ENCODE measurements at places on chromosomes 12 and 14.

GRCh38 chr14:80933282-80933681 lies 8.3 kb downstream of the CEP128 start:
- H3K27ac ChIP-seq: no peak overlapping the region
- no peaks in the 10 kb centered on the region for H3K36me3 ChIP-seq
- H3K4me3 ChIP-seq: no peak overlapping the region
- no peak for DNase-seq
- no peaks in the 10 kb centered on the region for H3K27me3 ChIP-seq

DNA sequence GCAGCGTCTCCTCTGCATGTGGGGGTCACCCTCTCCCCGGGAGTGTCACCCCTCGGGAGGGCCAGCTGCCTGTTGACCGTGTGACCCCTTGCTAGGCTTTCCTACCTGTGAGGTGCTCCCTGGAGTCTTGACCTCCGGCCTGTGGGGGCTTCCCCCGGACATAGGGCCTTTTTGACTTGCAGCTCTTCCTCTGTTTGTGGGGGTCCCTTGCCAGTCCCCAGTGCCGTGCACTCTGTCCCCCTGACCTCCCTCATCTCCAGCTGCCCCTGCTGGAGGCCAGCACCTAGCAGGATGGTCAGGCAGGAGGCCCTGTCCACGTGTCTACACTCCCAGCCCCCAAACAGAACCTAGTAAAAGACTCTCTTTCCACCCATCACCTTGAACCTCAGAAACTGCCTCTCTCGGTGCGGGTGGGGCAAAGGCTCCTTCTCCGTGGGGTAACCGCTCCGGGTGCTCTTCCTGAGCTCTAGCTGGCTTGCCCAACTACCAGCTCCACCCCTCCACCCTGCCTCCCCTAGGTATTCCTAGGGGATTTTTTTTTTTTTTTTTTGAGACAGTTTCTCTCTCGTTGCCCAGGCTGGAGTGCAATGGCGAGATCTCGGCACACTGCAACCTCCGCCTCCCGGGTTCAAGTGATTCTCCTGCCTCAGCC lies 810 bp downstream of the AACS start:
- peak overlapping the region; percentile 84 for H3K4me3 ChIP-seq
- no peaks in the 10 kb centered on the region for H3K4me1 ChIP-seq
- no peak for DNase-seq
- no peaks in the 10 kb centered on the region for H3K36me3 ChIP-seq

DNA sequence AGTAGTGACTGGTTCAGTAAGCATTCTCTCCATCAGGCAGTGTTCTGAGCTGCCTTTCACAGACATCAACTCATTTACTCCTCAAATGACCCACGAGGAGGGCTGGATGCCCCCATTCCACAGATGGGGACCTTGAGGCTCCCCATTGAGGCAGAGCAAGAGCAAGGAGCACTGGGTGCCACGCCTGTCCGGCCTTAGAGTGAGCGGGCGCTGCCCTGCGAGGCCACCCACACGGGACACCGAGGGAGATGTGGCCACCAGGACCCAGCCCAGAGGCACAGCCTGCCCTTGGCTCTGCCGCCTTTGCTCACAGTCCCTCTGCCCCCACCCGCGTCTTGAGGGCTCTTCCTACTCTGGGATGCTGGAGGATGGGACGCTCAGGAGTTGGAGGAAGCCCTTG lies 3.0 kb downstream of the FBRSL1 start:
- H3K27me3 ChIP-seq: no peaks in the 10 kb centered on the region
- no peak overlapping the region for H3K4me3 ChIP-seq
- H3K4me1 ChIP-seq: no peaks in the 10 kb centered on the region
- DNase-seq: no peak
- H3K27ac ChIP-seq: no peak overlapping the region

GRCh38 chr14:70838076-70838475 lies 28.8 kb upstream of the MAP3K9 start:
- H3K27ac ChIP-seq: no peak overlapping the region
- DNase-seq: no peak
- no peak overlapping the region for H3K4me3 ChIP-seq
- H3K36me3 ChIP-seq: no peaks in the 10 kb centered on the region
- H3K4me1 ChIP-seq: no peaks in the 10 kb centered on the region

- DNase-seq: no peak
- H3K4me1 ChIP-seq: no peaks in the 10 kb centered on the region
- no peak within 1 kb of the TSS for H3K27ac ChIP-seq
- H3K27me3 ChIP-seq: no peaks in the 10 kb centered on the region
Observed at GRCh38 chr12:123761841-123762714, at the start of gene DNAH10. DNAH10 (plus strand) TSS chr12:123762301; CDS start chr12:123762337, 36 bp downstream.

- no peaks in the 10 kb centered on the region for H3K36me3 ChIP-seq
- no peak overlapping the region for H3K4me3 ChIP-seq
- no peak for DNase-seq
- no peaks in the 10 kb centered on the region for H3K27me3 ChIP-seq
- no peak overlapping the region for H3K27ac ChIP-seq
Observed at GRCh38 chr14:81855007-81855406, 321.4 kb upstream of the SEL1L start.

DNA sequence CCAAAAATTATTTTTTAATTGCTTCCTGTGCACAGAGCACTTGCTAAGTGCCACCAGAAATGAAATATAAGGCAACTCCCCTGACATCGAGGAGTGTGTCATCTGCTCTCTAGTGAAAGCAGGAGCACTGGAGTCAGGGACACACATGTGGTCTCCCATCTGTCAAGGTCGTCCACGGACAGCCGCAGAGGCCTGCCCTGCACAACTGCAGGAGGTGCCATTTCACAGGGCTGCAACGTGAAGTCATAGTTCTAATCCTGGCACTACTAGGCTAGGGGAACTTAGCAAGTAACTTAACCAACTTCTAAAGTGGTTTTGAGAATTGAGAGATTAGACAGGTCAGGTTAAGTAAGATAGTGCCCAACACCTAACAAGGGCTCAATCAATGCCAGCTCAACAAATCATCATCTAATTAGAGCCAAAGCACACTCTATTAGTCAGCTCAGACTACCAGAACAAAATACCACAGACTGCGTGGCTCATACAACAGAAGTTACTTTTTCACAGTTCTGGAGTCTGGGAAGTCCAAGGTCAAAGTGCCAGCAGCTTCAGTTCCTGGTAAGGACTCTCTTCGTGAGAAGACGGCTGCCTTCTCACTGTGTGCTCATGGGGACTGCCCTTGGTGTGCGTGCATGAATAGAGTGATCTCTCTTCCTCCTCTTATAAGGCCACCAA lies 30.7 kb downstream of the FOXN3 start:
- H3K27me3 ChIP-seq: no peaks in the 10 kb centered on the region
- no peak overlapping the region for H3K27ac ChIP-seq
- peaks cover 4% of the 10 kb centered on the region for H3K4me1 ChIP-seq
- no peak for DNase-seq
- no peak overlapping the region for H3K4me3 ChIP-seq

DNA sequence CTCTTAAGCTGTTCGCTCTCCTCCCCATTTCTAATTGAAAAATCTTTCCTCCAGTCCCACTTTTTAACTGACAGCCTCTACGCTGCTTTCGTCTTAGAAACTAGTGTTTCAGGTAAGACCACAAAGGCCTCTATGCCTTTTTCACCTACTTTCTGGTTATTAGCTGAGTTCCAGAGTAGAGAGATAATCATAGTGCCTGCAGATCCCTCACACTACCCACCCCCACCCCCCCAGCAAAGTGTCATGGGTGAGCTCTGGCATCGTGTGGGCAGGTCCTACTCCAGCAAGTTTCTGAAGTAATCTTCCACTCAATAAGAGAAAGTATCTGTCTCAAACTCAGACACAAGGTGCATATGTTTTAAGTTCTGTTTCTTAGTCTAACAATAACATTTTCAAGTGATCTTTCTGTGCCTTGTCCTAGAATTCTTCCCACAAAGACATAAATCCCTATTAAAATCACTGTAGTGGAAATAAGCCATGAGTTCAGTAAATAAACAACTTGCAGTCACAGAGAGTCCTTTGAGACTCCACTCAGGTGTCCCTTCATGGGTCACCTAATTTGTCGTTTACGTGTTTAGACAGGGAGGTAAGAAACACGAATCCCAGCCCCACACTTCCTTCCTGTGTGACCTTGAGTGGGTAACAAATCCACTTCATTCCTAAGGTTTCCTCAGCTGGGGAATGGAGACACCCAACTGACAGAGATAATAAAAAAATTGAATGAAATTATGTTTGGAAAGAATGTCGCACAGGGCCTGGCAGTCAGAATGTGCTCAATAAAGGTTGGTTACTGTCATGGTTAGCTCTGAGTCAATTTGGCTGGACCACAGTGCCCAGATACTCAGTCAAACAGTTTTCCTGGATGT lies 228.9 kb upstream of the CAND1 start:
- no peaks in the 10 kb centered on the region for H3K4me1 ChIP-seq
- no peak overlapping the region for H3K4me3 ChIP-seq
- no peaks in the 10 kb centered on the region for H3K27me3 ChIP-seq

- no peak overlapping the region for H3K4me3 ChIP-seq
- H3K4me1 ChIP-seq: no peaks in the 10 kb centered on the region
- no peaks in the 10 kb centered on the region for H3K27me3 ChIP-seq
- H3K36me3 ChIP-seq: no peaks in the 10 kb centered on the region
- no peak overlapping the region for H3K27ac ChIP-seq
Observed at GRCh38 chr14:94844593-94845152, 74.8 kb upstream of the GSC start.

DNA sequence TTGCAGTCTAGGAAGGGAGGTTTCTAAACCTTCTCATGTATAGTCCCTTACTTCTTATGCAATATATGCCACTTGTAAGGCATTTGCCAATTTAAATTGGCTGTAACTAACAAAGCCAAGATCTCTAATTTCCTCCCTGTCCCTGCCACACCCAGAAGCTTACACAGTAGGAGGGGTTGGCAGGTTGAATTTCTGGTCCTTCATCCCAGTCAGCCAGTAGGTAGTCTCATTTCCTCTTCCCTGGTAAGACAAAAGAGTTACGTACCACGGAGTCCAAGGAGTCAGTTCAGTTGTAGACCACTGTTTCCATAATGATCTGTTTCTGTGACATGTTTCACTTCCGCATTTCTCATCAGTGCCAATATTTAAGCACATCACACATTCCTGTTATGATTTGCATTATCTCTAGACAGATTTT lies 47.0 kb upstream of the PLBD1 start:
- DNase-seq: no peak
- H3K27ac ChIP-seq: no peak overlapping the region
- H3K36me3 ChIP-seq: no peaks in the 10 kb centered on the region
- no peaks in the 10 kb centered on the region for H3K4me1 ChIP-seq
- H3K27me3 ChIP-seq: no peaks in the 10 kb centered on the region
- H3K4me3 ChIP-seq: no peak overlapping the region

DNA sequence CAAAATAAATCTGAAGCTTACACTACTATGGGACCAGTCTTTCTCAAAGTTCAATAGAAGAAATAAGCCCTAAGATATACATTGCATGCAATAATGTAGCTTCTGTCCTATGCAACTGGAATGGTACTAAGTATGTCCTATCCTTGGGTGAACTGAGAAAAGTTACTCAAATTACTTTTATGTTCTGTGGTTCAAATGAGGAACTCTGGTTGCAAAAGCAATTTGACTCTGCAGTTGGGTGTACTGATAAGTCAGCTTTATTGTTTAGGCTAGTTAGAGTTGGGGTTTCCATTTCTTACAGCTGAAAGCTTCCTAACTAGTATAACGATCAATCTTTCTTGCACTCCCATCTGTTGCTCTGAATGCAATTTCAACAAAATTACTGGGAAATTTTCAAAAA lies 29.2 kb downstream of the GPR135 start:
- no peaks in the 10 kb centered on the region for H3K36me3 ChIP-seq
- DNase-seq: no peak
- peaks cover 8% of the 10 kb centered on the region for H3K4me1 ChIP-seq
- no peak overlapping the region for H3K27ac ChIP-seq
- H3K4me3 ChIP-seq: no peak overlapping the region

DNA sequence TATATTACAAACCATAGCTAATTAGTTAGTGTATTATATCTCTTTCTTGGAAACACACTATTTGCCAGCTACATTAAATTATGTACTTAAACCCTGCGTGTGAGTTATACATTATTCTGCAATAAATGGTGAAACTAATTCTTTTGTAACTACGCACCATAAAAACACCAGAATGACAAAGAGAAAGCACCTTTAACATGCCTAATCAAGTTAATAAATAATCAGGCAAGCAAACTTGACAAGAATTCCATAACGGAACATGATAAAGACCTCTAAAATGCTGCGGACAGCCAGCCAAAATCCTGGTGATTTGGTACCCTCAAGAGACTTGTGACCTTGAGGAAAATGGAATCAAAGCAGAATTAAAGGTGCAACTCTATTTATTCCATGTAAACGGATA lies 375.3 kb upstream of the KITLG start:
- no peaks in the 10 kb centered on the region for H3K36me3 ChIP-seq
- DNase-seq: no peak
- H3K27ac ChIP-seq: no peak overlapping the region
- no peaks in the 10 kb centered on the region for H3K4me1 ChIP-seq
- no peak overlapping the region for H3K4me3 ChIP-seq
- no peaks in the 10 kb centered on the region for H3K27me3 ChIP-seq

- H3K27ac ChIP-seq: no peak overlapping the region
- H3K27me3 ChIP-seq: no peaks in the 10 kb centered on the region
- H3K4me1 ChIP-seq: no peaks in the 10 kb centered on the region
- no peaks in the 10 kb centered on the region for H3K36me3 ChIP-seq
- DNase-seq: no peak
Observed at GRCh38 chr12:107365703-107366102, 272.4 kb upstream of the CRY1 start.

DNA sequence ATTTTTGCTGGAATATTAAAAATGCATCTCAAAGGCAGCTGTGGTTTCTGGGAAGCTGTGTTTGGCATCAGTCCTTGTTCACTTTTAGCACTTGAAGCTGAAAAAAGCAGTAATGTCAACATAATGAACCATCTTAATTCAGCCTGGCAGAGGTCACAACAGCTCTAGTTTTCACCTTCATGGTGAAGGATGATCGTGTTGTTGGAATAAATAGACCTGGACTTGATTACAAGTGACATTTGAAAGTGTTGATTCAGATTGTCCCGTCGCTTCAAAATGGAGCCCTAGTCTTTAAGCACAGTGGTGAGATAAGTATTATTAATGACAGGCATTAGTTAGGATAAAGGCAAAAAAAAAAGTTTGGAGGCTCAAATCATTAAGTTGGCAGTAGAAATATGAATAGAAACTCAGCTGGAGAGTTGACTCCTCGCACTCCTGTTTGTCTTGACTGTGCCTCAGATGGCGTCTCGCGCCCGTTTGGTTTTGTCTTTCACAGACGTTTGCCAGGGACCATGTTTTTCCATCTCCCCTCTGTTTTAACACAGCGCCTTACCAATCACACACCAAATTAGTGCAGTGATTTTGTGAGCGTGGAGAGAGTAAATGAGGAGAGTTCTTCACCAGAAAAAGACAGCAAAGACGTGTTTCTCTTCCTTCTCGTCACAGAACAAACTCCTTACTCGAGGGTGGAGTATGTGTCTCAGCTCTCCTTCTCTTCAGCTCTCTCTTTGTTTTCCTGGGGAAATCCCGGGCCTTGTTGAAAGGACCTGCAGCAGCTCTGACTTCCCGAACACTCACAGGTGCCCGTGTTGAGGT lies 53.4 kb upstream of the MMP17 start:
- H3K4me1 ChIP-seq: no peaks in the 10 kb centered on the region
- no peak overlapping the region for H3K27ac ChIP-seq
- no peaks in the 10 kb centered on the region for H3K27me3 ChIP-seq
- no peak for DNase-seq

- no peak overlapping the region for H3K4me3 ChIP-seq
- no peak for DNase-seq
- no peaks in the 10 kb centered on the region for H3K36me3 ChIP-seq
- H3K27ac ChIP-seq: no peak overlapping the region
Observed at GRCh38 chr12:128864516-128865186, 11.4 kb downstream of the GLT1D1 start.

- H3K27ac ChIP-seq: no peak overlapping the region
- H3K36me3 ChIP-seq: no peaks in the 10 kb centered on the region
- H3K4me1 ChIP-seq: no peaks in the 10 kb centered on the region
- DNase-seq: no peak
Observed at GRCh38 chr14:61211476-61212255, 69.5 kb downstream of the TMEM30B start.
